Activated CD4-positive, alpha-beta T cell treated with anti-CD3 and anti-CD28 coated beads for 4 hours (primary cell): ENCODE measurements at places on chromosomes 3 and 15.
A peak's percentile ranks its signal among the peaks of the same experiment; 100 is the strongest.

- no peak for DNase-seq
Observed at GRCh38 chr3:136994772-136995516, 37.2 kb downstream of the IL20RB start.

GRCh38 chr3:43852066-43852465 lies 161.3 kb downstream of the ABHD5 start:
- DNase-seq: no peak

DNA sequence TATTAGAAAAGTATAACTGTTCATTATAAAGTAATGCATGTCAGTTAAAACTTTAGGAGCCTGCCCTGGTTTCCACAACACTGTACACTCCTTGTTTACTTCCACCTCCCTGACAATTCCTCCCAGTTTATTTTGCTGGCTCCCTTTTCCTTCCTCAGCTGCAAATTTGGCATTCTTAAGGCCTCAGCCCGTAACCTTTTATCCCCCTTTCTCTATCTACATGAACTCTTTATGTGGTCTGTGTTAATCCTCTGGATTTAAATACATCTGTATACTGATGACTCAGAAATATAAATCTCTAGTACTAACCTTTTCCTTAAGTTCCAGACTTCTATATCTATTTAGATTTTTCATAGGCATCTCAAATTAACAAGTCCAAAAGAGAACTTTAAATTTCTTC lies 143.6 kb downstream of the OTOL1 start:
- DNase-seq: no peak

DNA sequence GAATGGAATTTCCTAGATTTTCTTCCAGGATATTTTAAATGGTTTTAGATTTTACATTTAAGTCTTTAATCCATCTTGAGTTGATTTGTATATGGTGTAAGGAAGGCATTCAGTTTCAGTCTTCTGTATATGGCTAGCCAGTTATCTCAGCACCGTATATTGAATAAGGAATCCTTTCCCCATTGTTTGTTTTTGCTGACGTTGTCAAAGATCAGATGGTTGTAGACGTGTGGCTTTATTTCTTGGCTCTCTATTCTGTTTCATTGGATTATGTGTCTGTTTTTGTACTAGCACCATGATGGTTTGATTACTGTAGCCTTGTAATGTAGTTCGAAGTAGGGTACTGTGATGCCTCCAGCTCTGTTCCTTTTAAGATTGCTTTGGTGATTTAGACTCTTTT lies 325.7 kb upstream of the EPHA6 start:
- DNase-seq: no peak

GRCh38 chr3:99927671-99928457 lies 110.2 kb downstream of the CMSS1 start:
- DNase-seq: no peak

DNA sequence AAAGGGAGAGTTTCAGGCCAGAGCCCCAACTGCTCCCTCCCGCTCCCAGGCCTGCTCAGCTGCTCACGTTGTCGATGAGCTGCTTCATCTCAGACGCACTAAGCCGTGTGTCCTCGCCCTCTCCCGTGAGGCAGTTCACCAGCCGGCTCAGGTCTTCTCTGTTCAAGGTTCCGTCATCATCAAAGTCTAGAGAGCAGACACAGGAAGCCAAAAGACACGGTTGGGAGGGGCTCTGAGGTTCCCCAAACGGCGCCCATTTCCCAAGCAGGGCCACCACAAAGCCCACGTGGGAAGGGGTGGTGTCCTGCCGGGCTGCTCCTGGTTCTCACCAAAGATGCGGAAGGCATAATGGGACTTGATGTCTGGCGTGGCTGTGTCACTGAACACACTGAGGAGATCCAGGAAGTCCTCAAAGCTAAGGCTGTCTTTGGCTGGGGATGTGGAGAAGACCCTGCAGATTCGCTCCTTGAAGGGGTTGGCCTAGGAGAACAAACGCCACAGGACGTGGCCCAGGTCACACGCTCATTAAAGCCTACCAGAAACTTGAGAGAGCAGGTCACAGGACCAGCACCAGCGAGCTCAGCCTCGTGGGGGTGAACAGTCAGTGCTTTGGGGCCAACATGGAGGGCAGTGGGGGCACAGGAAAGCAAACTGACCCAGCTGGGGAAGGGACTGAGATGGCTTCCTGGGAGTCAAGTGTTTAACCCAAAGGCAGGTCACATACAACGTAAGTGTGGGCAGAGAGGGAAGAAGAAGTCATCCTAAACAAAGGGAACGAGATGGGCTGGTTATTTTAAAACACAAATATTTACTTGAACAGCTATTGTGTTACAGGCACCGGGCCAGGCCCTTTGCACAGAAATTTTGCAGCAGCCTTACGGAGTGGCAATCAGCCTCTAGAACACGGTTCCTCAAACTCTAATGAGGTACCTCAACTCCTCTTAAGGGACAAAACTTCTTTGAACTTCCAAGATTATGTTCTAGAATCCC lies 2.4 kb downstream of the CIB1 start:
- DNase-seq: peak; percentile 78
